Activated CD8-positive, alpha-beta memory T cell treated with anti-CD3 and anti-CD28 coated beads for 24 hours (primary cell): ENCODE measurements at places on chromosomes 6 and 20.

DNA sequence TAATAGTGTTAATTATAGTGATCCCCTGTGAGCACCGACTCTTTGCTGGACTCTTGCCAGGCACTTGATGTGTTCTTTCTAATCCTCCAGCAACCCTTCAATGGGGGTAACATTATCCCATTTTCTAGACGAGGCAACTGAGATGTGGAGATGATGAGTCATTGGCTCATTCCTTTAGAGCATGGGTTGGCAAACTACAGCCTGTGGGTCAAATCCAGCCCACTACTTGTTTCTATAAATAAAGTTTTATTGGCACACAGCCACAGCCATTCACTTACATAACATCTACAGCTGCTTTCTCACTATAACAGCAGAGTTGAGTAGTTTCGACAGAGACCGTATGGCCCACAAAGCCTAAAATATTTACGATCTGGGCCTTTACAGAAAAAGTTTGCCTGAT is 249.5 kb upstream of the KCNG1 start:
- DNase-seq: no peak

- DNase-seq: no peak
These were observed 4.9 kb downstream of the GPR31 start for GRCh38 chr6:167152862-167153261.

DNA sequence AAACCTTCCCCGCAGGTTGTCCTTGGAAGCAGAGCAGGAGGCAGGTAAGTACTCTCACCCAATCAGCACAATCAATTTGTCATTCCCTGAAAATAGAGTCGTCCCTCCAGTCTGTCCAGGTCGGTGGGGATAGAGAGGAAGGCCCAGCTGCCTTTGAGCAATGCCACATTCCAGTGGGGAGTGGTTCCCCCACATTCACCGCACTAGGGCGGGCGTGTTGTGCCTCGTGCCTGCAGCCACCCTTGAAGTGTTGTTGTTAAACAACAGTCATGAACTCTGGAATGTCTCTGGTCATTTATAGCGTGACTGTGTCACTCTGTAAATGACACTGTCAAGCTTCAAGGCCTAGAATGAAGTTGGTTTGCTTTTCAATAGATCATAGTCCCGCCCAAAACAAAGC is 33.4 kb downstream of the PRDM1 start:
- no peak for DNase-seq

- DNase-seq: no peak
These were observed 320.5 kb upstream of the RSPO3 start for GRCh38 chr6:126797981-126798380.

GRCh38 chr20:15339264-15339663 is 1001.9 kb upstream of the FLRT3 start:
- no peak for DNase-seq

DNA sequence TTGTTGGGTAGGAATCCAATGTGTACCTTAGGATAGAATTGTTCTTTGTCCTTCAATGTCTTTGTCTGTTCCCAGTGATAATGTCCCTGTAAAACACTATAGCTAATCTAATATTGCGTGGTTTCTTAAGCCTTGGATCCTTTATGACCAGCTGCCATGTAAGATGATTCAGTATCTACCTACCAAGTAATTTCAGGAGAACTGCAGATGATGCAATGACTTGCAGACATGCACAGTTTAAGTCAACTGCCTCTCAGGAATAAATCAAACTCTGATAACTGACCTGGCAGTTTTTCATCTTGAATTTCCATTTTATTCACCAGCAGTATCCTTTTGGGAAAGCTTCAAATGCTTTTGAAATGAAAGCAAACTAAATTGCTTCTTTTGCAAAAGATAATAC is 157.8 kb downstream of the TPBG start:
- DNase-seq: no peak

DNA sequence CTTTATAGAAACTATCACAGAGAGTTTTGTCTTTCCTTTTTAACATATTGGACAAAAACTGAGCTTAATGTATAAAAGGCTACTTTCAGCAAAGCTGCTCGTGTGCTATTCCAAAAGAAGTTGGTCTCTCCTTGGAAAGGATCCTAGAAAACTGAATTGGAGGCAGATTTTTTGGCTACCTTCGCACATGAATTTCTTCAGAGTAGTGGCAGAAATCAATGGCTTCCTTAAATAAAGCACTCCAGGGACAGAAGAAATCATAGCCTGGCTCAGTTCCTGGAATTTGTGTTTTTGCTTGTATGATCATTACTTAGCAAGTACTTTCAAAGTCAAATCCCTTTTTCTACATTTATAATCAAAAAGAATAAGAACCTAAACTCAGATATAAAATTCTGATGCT is 780.3 kb downstream of the PHF3 start:
- no peak for DNase-seq

- DNase-seq: no peak
These were observed 44.3 kb downstream of the KIAA1755 start for GRCh38 chr20:38216201-38216600.

- no peak for DNase-seq
These were observed 31.2 kb downstream of the FAM83B start for GRCh38 chr6:54877713-54878317.

- no peak for DNase-seq
These were observed 103.0 kb downstream of the PLEKHG1 start for GRCh38 chr6:150702675-150703074.

DNA sequence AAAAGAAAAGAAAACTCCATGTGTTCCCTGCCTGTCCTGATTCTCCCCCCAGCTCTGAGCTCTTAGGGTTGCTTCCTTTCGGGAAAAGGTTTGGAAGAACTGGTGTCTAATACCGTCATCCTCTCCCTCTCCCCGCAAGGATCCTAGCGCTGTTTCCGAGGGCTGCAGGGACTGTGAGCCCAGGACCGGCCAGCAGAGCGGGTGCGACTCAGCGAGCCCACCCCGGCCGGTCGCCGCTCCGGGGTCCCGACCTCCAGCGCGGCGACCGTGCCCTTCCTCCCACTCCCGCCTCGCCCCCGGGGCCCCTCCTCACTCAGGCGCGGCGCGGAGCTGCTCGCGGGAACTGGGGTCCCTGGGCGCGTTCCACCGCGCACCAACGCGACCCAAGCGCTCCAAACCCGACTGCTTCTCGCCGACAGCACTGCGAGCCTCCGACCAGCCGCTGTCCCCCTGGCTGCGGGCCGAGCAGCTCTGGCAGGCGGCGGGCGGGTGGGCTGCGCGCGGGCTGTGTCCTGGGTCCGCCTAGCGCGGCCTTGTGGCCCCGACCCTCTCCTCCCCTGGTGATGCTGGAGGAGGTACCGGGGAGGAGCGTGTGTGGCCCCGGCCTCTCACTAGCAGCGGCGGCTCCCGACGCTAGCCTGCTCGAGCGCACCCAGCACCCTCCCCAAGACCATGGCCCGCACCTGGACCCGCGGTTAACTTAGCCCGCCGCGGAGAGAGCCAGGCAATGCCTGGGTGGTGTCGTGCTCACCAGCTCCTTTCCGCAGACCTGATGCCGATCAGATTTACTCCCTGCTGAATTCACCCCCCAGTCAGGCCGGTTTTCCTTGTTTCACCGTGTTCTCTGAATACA is at the start of gene PLA2G7:
PLA2G7 (minus strand) TSS at position 509 of the 853 bp plus-strand sequence. CDS start 12,484 bp downstream, outside the sequence.
- no peak for DNase-seq

DNA sequence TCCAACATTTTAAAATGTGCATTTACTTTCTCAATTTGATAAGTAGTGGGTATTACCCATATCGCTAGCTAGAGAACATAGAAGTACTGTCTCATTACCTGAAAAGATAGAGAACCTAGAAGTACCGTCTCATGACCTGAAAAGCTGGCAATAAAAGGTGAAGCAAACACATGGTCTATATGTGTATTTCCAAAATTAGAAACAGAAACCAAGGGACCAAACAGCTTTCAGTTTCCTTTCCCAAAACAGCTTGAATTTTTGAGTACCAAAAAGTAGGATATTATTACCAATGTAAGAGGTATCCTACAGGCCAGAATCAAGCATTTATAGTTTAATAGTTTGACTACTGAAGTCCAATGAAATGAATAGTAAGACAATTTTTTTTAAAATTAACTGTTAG is 77.2 kb downstream of the KIF13A start:
- no peak for DNase-seq

- DNase-seq: no peak
These were observed 101.4 kb downstream of the FAM120B start for GRCh38 chr6:170407932-170408331.
